ENCODE measurements at places on chromosomes 2 and 18.

- peak; percentile 7 for DNase-seq
Measured at GRCh38 chr2:169775765-169776164, 22.9 kb upstream of the SSB start.

- no peak for DNase-seq
Measured at GRCh38 chr2:58925676-58926081, 684.6 kb upstream of the FANCL start.

- DNase-seq, result peak; percentile 78
Measured at GRCh38 chr18:12750076-12750714, 47.4 kb downstream of the PSMG2 start.

GRCh38 chr2:48357351-48357750 is 172.6 kb upstream of the STON1 start:
- DNase-seq, result no peak

- no peak for DNase-seq
Measured at GRCh38 chr2:178479758-178480226, 465 bp upstream of the PLEKHA3 start.
